ENCODE measurements at places on chromosomes 6 and 20.
A peak's percentile ranks its signal among the peaks of the same experiment; 100 is the strongest.

- no peak for DNase-seq
These were observed 1.1 kb downstream of the TULP1 start for GRCh38 chr6:35511562-35511941.

- DNase-seq = peak; percentile 70
These were observed 291.8 kb downstream of the BMP7 start for GRCh38 chr20:56974499-56975250.

GRCh38 chr6:108884211-108885059 is 36.2 kb downstream of the ARMC2 start:
- no peak for DNase-seq

GRCh38 chr20:12975833-12976608 is 32.8 kb upstream of the SPTLC3 start:
- no peak for DNase-seq

DNA sequence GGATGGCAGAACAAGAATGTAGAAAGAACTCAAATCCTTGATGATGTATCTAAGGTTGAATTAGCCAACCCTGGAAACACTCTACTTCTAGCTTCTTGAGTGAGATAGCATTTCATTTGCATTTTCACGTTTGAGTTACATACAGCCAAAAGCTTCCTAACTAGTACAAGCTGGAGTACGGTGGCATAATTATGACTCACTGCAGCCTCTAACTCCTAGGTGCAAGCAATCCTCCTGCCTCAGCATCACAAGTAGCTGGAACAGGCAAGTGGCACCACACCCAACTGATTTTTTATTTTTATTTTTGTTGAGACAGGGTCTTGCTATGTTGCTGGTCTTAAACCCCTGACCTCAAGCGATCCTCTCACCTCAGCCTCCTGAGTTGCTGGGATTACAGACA is 36.5 kb upstream of the STK35 start:
- DNase-seq = no peak

DNA sequence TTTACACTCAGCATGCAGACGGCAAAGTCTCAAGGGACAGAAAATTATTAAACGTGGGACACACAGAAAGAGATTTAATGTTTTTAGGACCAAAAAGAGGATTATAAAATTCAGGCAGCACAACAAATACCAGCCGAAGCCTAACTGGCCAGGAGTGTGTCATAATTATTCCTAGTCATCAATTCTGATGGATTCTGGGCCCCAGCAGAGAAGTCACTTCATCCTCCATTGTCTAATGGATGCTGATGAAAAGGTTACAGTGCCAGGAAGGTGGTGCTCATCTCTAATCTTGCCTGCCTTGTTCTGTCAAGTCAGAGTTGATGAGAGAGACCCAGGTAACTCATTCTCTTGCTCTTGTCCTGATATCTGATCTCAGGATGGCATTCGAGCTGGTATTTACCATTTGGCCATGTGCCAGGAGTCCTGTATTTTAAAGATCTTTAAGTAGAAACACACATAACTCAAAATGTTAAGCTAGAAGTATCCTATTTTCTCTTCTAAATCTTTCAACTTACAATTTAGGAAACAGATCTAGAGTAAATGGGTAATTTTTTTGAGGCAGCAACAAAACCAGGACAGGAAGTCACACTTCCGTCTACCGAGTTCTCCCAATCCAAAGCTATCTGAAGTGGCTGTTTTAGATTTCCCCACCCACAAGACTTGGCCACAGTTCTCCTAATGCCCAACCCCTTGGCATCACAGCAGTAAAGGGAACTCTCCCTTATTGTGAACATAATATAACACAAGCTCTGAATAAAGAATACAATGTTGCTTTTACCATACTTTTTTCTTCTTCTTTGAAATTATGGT is 50.0 kb downstream of the ADAT2 start:
- no peak for DNase-seq

DNA sequence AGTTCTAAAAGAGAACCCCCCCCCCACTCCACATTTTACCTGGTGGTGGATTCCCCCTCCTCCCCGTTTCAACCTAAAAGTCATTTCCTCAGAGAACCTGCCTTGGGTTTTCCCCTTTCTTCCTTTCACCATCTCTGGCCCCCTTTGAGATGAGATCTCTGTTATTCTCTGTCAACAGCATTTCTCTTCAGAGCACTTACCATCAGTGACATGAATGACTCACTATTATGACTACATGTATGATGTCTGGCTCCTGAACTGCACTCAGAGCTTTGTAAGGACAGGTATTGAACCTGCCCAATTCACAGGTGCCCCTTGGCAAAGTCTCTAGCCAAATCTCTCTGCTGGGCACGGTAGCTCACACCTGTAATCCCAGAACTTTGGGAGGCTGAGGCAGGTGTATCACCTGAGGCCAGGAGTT is 61.4 kb upstream of the JARID2 start:
- no peak for DNase-seq

DNA sequence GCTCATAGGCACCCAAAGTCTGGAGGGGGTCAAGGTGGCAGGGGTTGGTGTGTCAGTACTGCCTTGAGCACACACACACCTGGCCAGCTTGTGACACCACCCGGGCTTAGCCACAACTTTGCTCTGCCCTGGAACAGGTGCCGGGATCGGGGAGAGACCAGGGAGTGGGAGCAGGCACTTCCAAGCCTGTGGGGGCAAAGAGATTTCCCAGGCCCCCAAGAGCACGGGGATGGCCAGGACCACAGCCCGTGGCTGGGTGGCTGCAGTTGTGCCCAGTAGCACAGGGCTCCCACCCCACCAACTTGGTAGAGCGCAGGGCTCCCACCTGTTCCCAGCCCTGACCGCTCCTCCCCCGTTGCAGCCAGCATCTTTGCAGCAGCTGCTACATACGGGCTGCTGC is 40.4 kb downstream of the WASF1 start:
- DNase-seq = no peak

DNA sequence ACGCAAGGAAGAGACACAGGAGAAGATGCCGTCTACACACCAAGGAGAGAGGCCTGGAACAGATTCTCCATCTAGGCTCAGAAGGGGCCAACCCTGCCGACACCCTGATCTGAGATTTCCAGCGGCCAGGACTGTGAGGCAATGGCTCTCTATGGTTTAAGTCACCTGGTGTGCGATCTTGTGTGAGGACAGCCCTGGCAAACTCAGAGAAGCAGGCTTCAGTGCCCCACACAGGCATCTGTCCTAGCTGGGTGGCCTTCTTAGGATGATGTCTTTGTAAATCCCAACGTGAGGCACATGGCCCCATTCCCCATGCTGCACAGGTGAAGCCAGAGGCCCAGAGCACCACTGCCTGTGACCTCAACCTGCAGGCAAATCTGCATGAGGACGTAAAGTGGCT is 87.6 kb upstream of the FRMD1 start:
- DNase-seq = no peak

- DNase-seq = no peak
These were observed 263.4 kb downstream of the DHX35 start for GRCh38 chr20:39225536-39225935.

DNA sequence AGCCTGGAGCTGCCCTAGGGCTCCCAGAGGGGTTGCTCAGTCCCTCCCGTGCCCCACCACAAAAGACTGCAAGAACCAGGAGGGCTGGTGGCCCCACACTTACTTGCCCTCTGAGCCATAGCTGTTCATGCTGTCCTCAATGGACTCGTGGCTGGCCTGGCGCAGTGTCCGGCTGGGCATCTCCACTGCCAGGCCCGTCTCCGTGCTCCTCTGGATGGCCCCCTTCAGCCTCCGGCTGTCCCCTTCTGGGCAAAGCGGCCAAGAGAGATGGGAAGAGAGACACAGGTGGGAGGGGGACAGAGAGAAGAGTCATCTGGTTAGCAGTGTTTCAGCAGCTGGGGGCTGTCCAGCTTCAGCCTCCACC is 25.5 kb downstream of the KCNK15 start:
- DNase-seq = no peak

GRCh38 chr6:4777394-4777935 is 1.3 kb downstream of the CDYL start:
- DNase-seq = peak; percentile 20

DNA sequence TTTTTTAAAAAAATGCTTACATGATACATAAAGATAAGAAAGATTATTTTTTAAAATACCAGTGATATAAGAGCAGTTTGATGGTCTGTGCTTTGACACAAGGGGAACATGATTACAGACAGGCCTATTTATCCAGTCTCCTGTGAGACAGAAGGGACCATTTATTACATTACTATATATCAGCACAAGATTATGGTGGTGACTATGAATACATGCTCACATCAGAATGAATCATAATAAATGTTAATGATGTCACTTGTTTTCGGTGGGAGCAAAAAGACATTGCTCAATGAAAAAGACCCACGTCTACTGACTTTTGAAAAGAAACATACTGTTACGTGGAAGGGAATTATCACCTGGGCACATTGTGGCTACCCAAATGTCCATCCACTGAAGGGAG is 455.1 kb downstream of the CDC5L start:
- no peak for DNase-seq

- DNase-seq = no peak
These were observed 333.2 kb downstream of the SAMD5 start for GRCh38 chr6:147841547-147842148.

- peak; percentile 78 for DNase-seq
These were observed 74.1 kb downstream of the CDKAL1 start for GRCh38 chr6:20608356-20608755.

- no peak for DNase-seq
These were observed 999.4 kb upstream of the GJE1 start for GRCh38 chr6:141133346-141133745.

- DNase-seq = no peak
These were observed 52.8 kb downstream of the MRPL14 start for GRCh38 chr6:44074439-44074812.

- peak; percentile 74 for DNase-seq
These were observed 9.4 kb upstream of the SLC4A11 start for GRCh38 chr20:3248167-3248992.

GRCh38 chr20:17023036-17023435 is 203.8 kb upstream of the PCSK2 start:
- no peak for DNase-seq

- DNase-seq = no peak
These were observed 37.2 kb downstream of the VTA1 start for GRCh38 chr6:142184307-142184706.

DNA sequence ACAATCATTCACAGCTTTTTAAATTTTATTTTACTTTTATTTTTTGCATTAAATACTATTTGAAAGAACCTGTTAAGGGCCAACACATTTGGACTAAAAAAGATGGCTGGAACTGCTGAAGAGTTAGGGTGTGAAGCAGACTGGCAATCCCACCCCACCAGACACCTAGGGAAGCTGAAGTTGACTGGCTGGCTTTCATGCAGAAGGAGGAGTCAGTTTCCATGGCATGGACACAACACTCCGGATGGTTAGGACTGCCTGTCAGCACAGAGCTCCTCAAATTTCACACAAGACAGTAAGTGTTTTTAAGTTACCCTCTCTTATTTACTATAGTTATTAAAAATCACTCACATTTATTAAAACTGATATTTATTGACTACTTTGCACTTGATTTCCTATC is at the start of gene ANKRD66:
ANKRD66 (plus strand) TSS at position 238 of the 400 bp plus-strand sequence. CDS start 5,016 bp downstream, outside the sequence.
- no peak for DNase-seq

DNA sequence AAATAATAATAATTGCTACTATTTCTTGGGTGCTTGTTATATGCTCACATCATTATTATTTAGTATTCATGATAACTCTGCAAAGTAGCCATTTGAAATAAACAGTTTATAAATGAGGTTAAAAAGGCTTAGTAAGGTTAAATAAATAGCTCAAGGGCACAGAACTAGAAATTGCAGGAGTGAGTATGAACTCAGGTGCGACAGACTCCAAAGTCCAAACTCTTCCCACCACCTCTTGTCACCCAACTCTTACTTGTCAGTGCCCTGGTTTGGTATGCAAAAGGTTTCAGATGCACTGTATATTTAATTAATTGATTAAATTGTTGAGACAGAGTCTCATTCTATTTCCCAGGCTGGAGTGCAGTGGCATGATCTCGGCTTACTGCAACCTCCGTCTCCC is 20.7 kb upstream of the CDC5L start:
- no peak for DNase-seq

GRCh38 chr6:139584599-139584998 is 210.2 kb upstream of the CITED2 start:
- no peak for DNase-seq

DNA sequence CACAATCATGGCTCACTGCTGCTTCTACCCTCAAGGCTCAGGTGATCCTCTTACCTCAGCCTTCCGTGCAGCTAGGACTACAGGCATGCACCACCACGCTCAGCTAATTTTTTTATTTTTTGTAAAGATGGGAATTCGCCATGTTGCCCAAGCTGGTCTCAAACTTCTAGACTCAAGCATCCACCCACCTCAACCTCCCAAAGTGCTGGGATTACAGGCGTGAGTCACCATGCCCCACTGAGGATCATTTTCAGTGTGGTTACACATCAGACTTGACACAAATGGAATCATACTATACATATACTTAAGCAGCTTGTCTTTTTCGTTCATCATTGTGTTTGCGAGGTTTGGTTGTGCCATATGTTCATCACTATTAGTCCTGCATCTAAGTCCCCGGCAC is 26.6 kb downstream of the ZC3H12D start:
- DNase-seq = peak; percentile 15

Measured in NCI-H524 (cell line).